Stimulated activated naive CD4-positive, alpha-beta T cell (primary cell): ENCODE measurements at places on chromosomes 4 and X.

DNA sequence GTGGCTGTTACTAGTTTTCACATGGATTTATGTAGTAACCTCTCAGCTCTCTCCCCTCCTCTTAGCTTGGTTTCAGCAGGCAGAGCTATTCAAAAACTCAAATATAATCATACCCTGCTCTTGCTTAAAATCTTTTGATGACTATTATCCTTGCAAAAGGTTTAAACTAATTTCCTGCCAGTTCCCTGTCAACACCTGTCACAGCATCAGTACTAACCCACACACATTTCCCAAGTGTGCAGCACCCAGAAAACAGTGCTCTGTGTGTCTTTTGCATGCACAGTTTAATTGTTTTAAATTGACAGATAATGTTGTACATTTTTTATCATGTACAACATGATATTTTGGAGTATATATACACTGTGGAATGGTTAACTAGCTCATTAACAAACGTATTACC is 202.0 kb downstream of the PAPSS1 start:
- DNase-seq = no peak

- DNase-seq = no peak
Observed at GRCh38 chrX:50100188-50100587, 100.6 kb downstream of the AKAP4 start.

GRCh38 chr4:141815646-141816045 is 179.3 kb downstream of the IL15 start:
- no peak for DNase-seq

DNA sequence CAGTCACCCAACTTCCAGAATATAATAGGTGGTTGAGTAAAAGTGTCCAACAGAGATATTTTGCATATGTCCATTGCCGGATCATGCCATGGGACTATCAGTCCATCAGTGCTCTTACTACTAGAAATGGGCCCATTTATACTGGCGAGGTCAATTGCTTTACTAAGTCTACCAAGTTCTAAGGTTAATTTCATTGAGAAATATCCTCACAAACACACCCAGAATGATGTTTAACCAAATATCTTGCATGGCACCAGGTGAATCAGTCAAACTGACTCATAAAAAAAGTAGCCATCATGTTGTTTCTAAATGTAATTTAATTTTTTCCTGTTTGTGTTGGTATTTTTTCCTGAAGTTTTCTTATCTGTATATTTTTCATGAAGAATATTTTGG is 1217.0 kb downstream of the RAPGEF2 start:
- no peak for DNase-seq

GRCh38 chrX:110163488-110163887 is 154.4 kb downstream of the AMMECR1 start:
- DNase-seq = no peak

DNA sequence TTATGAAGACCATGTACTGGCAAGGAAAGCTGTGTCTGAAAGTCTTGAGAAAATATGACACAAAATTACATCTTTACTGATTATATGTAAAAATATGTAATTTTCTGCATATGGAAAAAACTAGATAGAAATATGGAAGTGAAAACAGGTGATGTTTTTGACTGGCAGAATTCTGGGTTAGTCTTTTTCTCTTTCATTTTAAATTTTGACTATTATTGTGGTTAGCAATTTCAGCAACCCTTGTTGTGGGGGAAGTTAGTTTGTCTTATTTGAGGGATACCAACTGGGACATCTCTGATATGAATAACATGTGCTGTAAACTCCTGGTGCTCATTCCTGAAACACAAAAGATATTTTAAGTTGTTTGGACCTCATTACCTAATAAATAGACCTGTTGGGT is 49.9 kb upstream of the CPEB2 start:
- no peak for DNase-seq

GRCh38 chr4:74661427-74662201 is 132.7 kb downstream of the BTC start:
- DNase-seq = no peak

DNA sequence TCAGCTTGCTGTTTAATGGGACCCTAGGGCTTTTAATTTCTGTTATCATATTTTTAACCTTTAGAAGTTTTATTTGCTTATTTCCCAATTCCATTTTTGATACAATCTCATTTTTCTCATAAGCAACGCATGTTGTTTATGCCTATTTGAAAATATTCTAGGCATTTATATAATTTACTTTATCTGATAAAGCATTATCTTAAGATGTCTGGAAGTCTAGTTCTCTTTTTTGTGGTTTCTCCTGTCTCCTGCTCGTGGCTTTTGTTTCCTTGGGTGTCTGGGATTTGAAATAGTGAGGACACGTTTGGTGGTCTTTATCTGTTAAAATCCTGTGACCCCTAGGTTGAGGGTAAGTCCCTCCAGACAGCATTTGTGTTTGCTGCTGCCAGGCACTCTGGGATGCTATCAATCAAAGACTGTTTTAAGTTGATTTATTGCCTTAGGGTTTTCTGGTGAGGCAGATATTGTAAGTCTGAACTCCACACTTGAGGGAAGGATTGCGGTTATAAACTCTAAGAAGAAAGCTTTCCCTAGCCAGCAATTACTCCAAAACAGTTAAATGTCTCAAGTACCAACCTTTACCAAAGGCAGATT is 208.0 kb downstream of the PRDM5 start:
- no peak for DNase-seq

DNA sequence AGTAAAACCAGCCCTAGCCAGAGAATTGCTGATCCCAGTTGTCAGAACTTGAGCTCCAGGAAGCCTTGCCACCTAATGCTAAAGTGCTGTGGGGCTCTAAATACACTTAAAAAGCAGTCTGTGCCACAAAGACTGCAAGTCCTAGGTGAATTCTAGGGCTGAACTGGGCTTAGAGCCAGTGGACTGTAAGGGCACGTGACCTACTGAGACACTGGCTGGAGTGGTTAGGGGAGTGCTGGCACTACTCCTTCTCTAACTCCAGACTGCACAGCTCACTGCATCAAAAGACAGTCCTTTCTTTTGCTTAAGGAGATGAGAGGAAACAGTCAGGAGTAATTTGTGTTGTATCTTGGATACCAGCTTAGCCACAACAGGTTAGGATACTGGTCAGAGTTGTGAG is 1240.2 kb downstream of the FAM133A start:
- no peak for DNase-seq

- DNase-seq = no peak
Observed at GRCh38 chr4:1400191-1400805, 5.9 kb downstream of the NKX1-1 start.
